NCI-H1417 (cell line): ENCODE measurements at places on chromosomes 4 and X.

DNA sequence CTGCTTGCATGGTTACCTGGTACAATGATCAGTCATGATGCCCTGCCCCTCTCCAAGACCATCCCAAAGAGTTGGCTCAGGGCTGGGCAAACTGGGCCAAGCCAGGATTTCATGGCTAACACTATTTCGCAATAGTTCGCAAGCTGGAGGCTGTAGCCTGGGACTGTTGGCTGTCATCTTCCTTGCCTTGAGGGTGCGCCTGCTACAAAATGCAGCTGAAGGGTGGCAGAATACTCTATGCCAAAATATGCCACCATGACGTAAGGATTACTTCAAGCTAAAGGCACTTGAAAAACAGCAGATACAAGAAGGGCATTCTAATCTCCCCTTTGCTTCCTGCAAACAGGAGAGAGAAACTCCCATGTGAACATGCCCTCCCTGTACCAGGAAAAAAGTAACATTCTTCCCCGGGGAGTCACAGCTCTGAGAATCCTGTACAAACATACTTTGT, 21.0 kb downstream of the SAT1 start:
- no peak for DNase-seq

DNA sequence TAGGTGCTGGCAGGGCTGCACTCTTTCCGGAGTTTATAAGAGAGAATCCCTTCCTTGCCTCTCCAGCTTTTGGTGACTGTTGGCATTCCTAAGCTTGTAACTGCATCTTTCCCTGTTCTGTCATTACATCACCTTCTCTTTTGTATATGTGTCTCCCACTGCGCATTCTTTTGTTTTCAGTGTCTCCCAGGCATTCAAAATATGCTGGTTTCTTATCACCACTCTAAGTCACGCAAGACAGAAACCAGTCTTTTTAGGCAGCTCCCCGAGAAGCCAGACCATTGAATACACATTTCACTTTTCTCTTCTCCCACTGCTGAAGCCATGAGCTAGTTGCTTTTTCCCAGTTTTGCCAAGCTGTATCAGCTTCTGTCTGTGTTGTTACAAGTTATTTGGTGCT, 71.0 kb downstream of the LAS1L start:
- DNase-seq, result no peak

DNA sequence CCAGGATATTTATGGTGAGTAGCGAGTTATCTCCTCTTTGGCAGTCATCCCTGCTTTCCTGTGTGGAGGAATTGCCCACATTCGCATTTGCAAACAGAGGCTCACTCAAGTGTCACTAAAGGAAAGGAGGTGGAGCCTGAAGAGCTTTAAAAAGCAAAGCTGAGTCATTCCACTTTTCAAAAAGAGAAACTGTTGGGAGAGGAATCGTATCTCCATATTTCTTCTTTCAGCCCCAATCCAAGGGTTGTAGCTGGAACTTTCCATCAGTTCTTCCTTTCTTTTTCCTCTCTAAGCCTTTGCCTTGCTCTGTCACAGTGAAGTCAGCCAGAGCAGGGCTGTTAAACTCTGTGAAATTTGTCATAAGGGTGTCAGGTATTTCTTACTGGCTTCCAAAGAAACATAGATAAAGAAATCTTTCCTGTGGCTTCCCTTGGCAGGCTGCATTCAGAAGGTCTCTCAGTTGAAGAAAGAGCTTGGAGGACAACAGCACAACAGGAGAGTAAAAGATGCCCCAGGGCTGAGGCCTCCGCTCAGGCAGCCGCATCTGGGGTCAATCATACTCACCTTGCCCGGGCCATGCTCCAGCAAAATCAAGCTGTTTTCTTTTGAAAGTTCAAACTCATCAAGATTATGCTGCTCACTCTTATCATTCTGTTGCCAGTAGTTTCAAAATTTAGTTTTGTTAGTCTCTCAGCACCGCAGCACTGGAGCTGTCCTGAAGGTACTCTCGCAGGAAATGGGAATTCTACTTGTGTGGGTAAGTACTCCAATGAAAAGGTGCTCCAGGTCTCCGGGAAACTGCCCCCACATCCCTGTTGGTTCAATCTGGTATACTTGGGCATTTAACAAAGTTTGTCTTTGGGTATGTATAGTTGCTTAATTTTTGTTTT, at the start of gene EGF:
TSS of gene EGF (plus strand) at position 178 of the 890 bp plus-strand sequence. CDS start at position 631, 453 bp downstream.
- no peak for DNase-seq

GRCh38 chr4:183175631-183176232, 76.7 kb downstream of the WWC2 start:
- no peak for DNase-seq

DNA sequence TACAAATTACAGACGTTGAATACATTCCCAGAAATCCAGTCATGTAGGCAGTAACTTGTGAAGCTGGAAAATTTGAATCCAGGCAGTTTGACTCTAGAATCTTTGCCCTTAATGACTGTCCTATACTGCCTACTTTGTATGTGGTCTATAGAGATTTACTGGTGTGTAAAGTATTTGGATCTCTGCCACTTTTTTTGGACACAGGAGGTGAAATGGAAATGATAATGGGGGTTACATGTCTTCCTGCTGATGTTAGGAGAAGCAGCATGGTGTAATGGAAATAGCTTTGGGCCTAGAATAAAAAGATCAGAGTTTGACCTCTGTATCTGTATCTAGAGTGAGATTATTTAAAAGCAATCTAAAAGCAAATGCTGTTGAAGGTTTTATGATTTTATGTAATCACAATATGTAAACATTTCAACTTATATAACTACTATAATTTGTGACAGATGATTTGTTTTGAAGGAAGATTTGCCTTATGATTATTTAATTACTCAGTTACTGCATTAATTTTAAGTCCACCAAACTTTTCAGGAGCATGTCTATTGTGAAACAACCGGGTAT, 3.3 kb downstream of the COL4A5 start:
- DNase-seq, result no peak

DNA sequence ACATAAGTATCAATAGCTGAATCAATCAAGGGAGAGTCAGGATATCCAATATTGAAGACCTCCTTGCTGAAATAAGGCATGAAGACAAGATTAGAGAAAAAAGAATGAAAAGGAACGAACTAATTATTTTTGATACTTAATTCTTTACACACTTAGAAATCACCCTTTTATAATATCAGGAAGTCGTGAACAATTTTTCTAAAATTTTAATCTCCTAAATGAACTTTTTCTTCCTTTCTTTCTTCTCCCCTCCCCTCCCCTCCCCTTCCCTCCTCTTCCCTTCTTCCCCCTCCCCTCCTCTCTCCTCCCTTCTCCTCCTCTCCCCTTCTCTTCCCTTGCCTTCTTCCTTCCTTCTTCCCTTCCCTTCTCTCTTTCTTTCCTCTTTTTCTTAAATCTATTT, 872.1 kb upstream of the PCDH10 start:
- no peak for DNase-seq

- no peak for DNase-seq
These were observed 39.3 kb upstream of the RPL34 start for GRCh38 chr4:108581083-108581482.
